ENCODE measurements at places on chromosomes 1 and 21.
A peak's percentile ranks its signal among the peaks of the same experiment; 100 is the strongest.

- no peak for DNase-seq
These were observed 5.8 kb downstream of the TRIM58 start for GRCh38 chr1:247862756-247863155.

GRCh38 chr1:230754796-230755195 is 7.6 kb downstream of the CAPN9 start:
- no peak for DNase-seq

DNA sequence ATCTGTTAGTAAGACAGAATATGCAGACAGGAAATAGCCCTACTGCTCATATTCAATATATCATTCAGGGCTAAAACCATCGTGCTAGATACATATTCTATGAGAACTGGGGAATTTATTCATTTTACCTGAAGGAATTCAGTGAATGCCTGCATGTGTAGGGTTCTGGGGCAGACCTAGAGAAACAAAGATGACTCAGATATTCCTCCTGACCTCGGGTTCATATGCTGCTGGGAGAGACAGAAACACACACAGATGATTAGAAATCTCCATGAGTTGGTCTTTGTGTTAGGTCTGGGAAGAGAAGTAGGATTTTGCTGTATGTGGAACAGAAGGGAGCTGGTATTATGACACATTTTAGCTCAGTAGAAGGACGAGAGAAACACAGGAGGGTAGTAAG is 176.5 kb upstream of the ST6GALNAC5 start:
- DNase-seq = no peak

DNA sequence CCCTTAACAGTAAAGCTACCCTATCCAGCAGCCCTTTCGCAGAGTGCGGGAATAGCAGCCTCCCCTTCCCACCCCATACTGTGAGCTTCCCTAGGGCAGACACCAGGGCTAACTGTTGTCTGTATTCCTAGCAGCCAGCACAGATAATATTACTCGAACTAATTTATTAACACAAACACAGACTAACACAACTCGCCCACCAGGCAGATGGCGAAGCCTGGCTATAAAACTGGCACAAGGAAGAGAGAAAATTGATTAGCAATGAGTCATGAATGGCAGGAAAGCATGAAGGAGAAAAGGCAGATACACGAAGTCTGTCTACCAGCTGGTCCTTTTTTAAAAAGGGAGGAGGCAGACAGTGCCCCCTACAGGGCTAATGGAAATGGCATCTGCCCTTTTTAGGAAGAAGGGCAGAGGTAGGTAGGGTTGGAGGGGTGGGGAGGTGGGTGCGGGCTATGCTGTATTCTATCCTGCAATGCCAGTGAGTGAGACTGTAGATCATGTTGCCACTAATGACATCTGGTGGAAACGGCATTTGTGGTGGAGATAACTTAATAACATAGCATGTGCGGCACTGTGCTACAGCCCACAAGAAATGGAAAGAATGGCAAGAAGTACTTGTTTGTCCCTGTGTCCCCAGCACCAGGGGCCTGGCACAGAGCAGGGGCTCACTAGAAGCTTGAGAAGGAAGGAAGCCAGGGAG is 30.6 kb upstream of the CTPS1 start:
- peak; percentile 96 for DNase-seq

DNA sequence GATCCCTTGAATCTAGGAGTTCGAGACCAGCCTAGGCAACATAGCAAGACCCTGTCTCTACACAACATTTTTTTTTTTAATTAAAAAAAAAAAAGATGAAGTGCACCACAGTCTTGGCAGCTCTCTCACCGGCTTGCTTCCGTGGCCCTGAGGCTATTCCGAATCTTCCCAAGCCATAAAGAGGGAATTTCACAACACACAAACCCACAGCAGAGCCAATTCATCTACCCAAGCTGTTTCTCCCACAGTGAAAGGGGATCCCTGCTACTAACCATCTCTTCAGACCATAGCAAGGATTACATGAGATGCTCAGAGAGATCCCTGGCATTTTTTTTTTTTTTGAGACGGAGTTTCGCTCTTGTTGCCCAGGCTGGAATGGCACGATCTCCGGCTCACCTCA is 8.3 kb upstream of the CHD5 start:
- DNase-seq = no peak

GRCh38 chr1:82258887-82259286 is 458.2 kb downstream of the ADGRL2 start:
- no peak for DNase-seq

DNA sequence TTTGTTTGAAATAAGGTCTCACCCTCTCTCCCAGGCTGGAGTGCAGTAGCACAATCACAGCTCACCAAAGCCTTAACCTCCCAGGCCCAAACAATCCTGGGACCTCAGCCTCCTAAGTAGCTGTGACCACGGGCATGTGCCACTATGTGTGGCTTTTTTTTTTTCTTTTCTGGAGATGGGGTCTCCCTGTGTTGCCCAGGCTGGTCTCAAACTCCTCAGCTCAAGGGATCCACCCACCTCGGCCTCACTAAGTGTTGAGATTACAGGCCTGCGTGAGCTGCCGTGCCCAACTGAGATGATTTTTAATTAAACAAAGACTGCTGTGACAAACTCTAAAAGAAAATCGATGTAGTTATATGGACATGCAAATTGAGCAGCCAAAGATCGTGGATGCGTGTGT is 768.4 kb upstream of the ADGRL2 start:
- no peak for DNase-seq

All from NCI-H2171 treated with DMSO at 0.1 percent for 48 hours (cell line).